Stimulated activated CD4-positive, alpha-beta T cell treated with anti-CD3 and anti-CD28 coated beads, TNF-alpha, amount 100 ng/mL, for 24 hours (primary cell): ENCODE measurements at places on chromosomes 3 and 15.

DNA sequence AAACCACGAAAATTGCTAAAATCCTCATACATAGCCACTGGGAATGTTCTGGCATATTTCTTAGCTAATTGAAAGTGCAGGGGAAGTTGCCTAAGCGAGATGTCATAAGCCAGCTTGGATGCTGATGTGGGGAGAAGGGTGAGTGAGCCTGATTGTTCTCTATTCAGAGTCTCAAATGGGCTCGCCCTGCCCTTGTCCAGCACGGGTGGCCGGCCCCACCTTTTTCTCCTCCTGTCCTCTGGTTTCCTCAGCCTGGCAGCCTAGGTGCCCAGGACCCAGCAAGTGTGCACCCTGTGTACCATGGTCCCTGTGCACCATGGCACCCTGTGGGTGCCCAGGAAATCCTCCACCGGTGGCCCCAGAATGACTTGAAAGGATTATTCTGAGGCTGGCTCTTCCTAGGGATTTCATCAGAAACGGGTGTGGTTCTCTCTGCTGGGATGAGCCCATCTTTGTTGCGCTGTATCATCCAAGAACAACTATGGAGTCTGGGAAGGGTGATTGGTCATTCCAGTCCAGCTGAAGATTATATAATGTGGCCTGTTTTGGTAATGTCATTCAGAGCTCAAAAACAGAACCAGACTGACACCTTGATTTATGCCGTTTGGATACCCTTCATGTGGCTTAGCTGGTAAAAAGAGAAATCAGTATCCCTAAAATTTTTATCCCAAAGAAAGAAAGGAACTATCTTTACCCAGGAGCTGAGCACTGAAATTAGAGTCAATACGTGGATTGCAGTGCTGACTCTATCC, 150.8 kb upstream of the BHLHE40 start:
- no peak for DNase-seq

DNA sequence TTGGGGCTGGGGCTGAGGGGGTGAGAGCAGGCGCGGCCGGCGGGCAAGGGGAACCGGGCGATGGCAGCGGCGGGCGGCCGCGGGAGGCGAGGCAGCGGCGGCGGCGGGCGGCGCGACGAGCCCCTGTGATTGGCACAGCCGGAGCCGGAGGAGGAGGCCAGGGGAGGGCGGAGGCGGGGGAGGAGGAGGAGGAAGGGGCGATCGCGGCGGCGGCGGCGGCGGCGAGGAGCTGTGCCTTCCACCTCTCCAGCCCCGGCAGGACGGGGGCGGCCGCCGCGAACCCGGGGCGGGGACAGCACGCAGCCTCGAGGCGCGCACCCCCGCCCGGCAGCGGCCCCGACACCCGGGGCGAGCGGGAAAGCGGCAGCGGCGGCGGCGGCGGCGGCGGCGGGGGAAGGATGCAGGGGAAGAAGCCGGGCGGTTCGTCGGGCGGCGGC, at the start of gene SLCO3A1:
SLCO3A1 (plus strand) TSS at position 198 of the 437 bp plus-strand sequence.
- peak; percentile 61 for DNase-seq

- no peak for DNase-seq
Measured at GRCh38 chr3:109921509-109921908, 584.2 kb upstream of the DPPA4 start.

DNA sequence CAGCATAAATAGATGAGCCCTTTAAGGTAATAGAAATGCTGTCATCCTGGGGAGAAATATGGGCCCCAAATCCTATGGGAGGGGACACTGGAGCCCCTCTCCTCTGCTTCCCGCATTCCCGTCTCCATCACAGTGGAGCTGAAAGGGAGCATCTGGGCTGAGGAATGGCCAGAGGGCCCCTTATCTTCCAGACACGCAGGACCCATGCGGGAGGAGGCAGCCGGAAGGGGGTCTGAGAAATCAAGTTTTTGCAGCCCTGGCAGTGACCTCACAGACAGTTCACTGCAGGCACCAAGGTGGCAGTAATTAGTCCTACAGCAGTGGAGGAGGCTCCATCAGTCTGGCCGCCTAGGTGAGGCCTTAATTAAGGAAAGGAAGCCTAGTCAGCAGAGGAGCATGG, 80.2 kb downstream of the RAB11A start:
- DNase-seq, result no peak

DNA sequence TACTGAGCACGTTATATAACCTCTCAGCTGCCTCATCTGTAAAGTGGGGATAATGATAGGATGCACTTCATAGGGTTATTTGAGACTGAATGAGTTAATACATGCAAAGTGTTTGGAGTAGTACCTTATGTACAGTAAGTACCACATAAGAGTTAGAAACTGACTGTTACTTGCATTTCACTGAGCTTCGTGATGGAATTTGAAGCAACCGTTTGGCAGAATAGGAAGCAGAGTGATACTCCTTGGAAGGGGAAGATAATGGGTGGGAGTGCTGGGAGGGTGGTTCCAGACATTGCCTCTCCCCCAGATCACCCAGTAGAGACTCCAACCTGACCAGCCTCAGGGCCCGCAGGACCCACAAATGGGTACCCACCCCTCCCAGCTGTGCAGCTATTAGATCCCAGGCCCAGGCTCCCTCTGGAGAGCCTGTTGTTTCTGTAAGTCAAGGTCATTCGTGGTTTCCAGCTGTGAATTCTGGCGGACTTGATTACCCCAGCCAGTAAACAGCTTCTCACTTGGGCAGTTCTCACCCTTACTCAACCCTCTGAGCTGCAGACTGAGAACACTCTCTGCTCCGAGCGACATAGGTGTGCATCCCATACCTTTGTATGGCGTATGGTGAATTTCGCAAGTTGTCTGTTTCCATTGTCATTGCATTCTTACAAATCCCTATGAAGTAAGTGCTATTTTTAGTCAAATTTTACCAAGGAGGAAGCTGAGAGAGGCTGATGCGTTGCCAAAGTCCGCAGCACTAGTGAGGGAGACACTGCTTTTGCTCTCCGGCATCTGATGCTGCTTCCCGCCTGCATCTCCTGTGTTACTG, 11.1 kb downstream of the ALPK3 start:
- DNase-seq, result no peak

DNA sequence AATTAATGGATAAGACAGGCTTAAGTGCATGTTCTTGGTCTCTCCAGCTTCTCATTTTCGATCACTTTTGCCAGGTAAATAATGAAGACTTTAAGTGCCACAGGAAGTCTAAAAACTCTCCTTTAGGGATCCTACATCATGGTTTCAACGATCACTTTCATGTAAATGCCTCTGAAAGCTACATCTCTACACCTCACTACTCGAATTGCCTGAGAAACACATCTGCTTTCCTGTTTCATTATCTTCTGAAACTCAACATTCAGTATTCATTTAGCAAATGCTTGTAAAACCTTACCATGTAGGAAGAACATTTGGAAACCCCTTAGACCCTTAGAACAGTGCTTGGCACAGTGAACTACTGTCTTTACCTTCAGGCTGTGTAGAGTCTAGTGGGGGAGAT, 16.2 kb downstream of the THAP10 start:
- no peak for DNase-seq

DNA sequence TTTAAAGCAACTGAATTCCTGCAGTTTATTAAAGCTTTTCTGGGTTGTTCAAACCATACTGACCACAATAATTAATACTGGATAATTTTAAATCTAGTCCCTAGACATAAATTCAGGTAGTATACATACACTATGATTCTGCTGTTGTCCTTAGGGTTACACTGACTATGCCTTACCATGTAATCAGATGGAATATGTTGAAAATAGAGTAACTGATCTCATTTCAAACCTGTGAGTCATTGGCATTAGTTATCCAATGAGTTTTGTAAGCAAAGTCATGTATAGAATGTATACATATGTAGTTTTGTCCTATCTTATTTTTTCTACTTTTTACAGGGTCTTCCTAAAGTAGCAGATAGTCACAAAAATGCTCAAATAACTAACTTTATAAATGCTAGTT, 517.1 kb upstream of the CCDC54 start:
- no peak for DNase-seq

- no peak for DNase-seq
Measured at GRCh38 chr15:65632780-65633375, 11.1 kb downstream of the SLC24A1 start.

DNA sequence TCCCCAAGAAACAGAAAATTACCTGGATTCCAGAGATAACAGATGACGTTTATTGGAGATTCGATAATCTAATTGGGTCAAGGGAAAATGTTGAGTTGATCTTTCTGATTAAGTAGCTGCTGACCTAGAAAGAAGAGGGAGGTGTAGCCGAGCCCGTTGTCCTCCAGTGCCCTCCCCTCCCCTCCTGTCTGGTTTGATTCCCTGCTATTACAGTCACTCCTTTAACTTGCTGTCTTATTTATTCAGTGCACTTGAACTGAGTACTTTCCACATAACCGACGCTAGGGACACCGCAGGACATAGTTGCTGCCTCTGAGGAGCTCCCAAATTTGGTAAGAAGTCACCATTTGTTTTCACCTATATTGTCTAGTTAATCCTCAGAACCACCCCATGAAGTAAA, 103.7 kb downstream of the AQP9 start:
- DNase-seq, result no peak

DNA sequence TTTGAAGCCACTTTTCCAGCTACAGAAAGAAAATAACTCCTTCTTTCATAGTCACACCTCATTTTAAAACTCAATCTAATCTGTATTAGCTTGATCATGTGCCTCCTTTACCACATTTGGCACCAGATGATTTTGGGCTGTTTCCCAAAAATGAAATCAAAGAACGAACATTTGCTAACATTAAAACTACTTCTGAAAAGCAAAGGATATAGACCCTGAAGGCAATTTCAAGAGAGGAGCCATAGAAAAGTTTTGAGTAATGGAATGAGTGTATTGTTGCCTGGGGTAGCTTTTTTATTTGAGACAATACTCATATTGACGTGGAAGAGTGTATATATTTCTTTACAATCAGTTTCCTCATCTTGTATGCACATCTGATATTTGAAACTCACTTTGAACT, 152.8 kb upstream of the TBL1XR1 start:
- no peak for DNase-seq

DNA sequence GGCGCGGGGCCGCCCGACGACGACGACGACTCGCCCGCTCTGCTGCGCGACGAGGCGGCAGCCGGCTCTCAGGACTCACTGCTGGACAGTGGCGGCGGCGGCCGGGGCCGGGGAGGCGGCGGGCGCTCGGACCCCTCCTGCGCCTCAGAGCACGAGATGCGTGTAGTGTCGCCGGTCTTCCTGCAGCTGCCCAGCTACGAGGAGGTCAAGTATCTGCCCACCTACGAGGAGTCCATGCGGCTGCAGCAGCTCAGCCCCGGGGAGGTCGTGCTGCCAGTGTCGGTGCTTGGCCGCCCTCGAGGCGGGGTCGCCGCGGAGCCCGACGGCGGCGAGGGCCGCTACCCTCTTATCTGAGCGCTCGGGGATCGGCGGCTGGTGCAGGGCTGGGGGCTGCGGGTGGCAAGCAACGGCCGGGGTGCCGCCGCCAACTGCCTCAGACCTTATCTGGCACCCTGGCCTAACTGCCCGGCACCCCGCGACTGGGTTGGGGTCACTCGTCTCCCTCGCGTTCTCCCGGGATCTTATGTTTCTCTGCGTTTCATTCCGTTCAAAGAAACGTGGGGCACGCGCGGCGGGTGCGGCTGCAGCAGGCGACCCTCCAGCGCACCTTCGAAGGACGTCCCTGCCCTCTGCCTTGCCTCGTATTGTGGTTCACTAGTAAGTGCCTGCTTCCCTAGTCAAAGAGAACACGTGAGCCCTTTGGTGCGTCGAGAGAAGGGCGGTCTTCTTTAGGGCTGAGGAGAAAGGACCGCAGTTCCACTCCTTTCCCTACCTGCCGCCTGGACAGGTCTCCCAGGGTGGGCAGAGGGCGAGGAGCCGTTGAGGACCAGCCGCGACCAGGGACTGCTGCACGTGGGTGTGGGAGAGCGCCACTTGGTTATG, 1.0 kb downstream of the C3orf80 start:
- no peak for DNase-seq

- DNase-seq, result no peak
Measured at GRCh38 chr3:143769616-143770015, 78.7 kb downstream of the SLC9A9 start.

DNA sequence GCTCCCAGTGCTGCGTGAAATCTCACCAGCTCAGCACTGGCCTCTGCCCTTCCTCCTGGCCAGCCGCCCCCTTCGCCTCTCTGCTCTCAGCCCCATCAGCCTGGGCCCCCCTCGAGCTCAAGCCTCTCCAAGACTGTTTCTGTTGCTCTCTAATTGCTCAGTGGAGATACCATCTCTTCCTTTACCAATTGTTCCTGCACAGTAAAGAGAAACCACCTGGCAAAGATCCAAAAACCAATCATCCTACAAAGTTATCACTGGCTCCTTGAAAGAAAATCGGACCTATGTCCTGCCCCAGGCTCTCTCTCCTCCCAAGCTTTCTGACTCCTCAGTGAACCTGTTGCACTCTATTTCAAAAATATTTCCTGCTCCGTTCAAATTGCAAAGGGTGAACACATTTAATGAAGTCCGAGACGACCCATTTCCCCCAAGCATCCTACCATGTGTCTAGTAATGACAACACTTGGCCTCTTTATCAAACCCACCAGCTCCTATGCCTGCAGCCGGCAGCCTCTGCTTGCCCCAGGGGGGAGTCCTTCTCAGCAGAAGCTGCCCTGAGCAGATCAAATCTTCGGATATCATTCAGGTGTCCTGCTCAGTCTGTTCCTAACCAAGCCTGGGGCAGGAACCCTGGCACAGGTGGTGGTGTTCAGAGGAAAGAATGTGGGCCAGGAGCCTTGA, 53.7 kb upstream of the FAM174B start:
- no peak for DNase-seq

- no peak for DNase-seq
Measured at GRCh38 chr3:10280571-10280970, 12.2 kb downstream of the GHRL start.

GRCh38 chr3:70231266-70231701, 81.2 kb downstream of the MDFIC2 start:
- DNase-seq, result no peak

DNA sequence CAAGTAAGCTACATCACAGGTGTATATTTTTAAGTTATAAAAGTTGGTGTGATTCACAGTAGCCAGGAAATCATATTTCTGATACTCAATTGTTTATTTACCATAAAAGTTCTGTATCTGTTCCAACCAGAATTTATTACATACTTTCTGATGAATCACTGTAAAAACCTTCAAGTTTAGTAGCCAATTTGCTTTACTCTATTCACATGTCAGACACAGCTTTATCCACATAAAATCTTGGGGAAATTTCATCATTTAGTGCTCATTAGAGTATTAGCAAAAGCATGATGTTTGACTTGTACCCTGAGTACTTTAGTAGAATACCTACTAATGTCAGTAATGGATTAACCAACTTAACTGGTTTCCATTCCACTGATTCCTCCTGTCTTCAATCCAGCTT, 249.8 kb downstream of the POLQ start:
- no peak for DNase-seq

- DNase-seq, result no peak
Measured at GRCh38 chr3:30643763-30644462, 37.5 kb downstream of the TGFBR2 start.

- no peak for DNase-seq
Measured at GRCh38 chr3:182000447-182000846, 288.7 kb downstream of the SOX2 start.

DNA sequence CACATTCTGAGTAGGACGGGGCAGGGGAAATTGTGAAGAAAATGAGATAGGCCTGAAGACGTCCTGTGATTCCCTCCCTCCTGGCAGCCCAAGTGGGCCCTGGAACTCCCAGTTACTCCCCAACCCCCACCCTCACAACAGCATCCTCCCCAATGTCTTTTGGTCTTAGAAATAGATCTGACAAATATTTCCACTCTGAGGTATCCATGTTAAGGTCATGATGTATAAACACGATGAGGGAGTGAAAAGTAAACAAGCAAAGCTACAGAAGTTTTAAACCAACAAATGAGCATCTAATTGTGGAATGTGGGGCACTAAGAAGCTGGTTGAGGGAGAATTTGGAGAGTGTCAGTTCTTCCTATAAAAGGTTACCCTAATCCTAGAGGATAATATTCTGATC, 103.7 kb upstream of the AADACL2 start:
- no peak for DNase-seq
